Activated naive CD4-positive, alpha-beta T cell treated with anti-CD3 and anti-CD28 coated beads for 36 hours (primary cell): ENCODE measurements at places on chromosomes 3 and 15. TPM values are rescaled to one million over a fixed set of nuclear protein-coding genes. Genes with fewer than 3 reads are reported as not detected.

Gene DOCK3
- 1.7 TPM for total RNA-seq

Gene THRB
- not detected for total RNA-seq

Gene SLC28A2
- total RNA-seq = not detected

Gene LEKR1
- total RNA-seq = 0.43 TPM

Gene OXNAD1
- 34.2 TPM for total RNA-seq

Gene SLC26A6
- total RNA-seq = 24.3 TPM

Gene RTP4
- 0.81 TPM for total RNA-seq

Gene PODXL2
- total RNA-seq = 1.1 TPM

Gene CCDC9B
- total RNA-seq = 1.9 TPM

Gene ITIH1
- total RNA-seq = not detected
